Stimulated activated CD4-positive, alpha-beta T cell treated with anti-CD3 and anti-CD28 coated beads, Interleukin-15, amount 100 ng/mL, for 24 hours (primary cell): ENCODE measurements at places on chromosomes 11 and 22.

DNA sequence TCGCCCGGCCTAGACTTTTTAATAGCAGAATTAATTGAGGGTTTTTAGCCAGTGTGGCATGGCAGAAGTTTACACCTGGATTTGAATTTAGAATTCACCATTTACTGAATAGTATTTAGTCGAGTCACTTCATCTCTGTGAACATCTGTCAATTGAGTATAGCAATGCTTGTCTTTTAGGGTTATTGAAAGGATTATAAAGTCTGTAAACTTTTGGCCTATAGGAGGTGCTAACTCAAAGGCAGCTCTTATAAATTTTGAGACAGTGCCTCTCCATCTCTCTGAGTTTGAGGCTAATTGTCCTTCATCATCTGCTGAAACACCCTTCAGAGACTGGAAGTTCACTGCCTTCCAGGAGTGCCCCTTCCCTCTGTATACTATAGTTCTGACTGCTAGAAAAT lies 205.0 kb downstream of the NELL1 start:
- no peak for DNase-seq

DNA sequence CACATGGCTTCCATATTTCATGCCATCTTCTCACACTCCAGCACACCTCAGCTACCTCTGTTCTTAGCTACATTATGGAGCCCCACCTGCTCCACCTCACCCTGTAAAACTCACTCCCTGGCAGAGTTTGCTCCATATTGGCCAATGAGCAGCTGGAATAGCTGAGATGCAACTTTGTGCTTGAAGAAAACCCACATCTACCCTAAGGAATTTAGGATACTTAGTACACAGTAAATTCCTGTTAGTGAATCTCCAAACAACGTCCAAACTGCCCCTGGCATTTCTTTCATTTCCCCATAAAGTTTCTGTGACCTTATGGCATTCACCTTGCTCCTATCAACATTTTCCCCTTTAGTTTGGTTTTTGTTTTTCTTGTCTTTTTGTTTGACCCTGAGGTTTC lies 2.2 kb upstream of the VWCE start:
- DNase-seq, result no peak

- no peak for DNase-seq
These were observed 68.9 kb downstream of the ZBTB16 start for GRCh38 chr11:114128399-114128798.

GRCh38 chr22:45472426-45472825 lies 30.3 kb upstream of the FBLN1 start:
- DNase-seq, result no peak

DNA sequence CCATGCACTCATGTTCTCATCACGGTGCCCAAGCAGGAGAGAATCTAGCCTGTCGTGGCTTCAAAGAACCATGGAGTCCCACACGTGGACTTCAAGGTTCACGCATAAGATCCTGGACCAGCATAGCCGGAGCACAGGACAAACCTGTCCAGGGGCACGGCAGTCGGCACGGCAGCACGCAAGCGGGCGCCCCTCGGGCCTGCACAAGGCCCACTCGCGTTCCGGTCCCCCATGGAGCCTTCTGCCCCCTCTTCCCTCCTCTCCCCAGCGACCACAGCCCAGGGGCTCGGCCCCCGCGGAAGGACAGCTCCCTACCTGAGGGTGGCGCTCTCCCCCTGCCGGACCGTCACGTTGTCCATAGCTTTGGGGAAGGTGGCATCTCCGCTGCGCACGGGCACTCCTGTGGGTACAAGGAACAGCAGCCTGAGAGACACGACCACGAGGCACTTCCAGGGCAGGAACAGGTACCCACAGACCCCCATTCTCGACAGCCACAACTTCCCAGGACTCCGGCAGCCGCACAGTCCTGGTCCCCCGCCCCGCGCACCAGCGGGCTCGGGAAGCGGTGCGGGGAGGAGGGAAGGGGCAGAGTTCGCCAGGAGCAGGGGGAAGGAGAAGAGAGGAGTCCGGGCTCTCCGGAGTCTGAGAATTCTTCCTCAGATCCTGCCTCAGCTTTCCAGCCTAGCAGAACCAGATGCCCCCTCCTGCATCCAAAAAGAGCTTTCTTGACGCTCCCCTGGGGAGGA lies 589.5 kb downstream of the OPCML start:
- no peak for DNase-seq

DNA sequence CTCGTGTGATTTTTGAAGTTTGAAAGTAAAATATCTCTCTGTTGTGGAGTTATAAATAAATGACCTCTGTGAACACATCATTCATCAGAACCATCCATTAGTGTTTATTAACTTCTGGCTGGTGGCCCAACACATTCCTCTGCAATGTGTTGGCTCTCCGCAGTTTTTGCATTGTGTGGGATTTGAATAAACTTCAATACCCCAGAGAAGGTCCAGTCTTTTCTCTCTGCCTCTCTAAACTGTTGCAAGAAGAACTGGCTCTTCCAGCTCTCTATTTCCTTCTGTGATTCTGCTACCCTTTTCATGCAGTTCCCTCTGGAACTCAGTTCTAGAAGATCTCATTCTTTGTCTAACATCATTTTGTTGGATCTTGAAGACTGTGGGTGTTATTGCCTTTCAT lies 125.0 kb upstream of the ARHGAP42 start:
- no peak for DNase-seq

DNA sequence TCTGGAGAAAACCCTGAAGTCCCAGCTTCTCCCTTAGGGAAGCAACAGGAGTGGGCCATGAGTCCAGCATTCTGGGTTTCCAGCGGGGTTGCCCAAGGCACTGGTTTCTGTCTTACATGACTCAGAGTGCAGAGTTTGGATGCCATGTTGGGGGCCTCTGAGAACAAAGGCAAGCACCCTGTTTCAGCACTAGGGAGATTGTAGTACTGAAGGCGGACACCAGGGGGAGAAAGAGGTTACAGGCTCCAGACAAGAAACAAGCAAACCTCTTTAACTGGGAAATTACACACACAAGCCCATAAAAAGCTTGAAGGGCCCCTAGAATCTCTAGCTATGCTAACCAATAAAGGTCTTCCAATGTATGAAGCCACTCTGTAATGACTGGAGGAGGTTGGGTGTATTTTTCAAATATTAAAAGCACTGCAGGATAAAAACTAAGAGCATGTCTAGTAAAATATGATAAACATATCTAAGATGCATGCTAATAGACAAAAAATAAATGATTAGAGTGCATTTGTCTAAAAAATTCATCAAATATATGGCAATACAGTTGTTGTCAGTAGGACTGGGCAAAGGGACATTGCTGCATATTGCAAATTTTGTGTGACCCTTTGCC lies 7.1 kb downstream of the MS4A6E start:
- peak; percentile 78 for DNase-seq

GRCh38 chr11:124884340-124884739 lies 13.3 kb downstream of the ROBO4 start:
- no peak for DNase-seq

GRCh38 chr11:119593346-119593745 lies 135.7 kb downstream of the NECTIN1 start:
- no peak for DNase-seq

GRCh38 chr11:47451990-47452389 lies 3.1 kb upstream of the RAPSN start:
- DNase-seq, result no peak

DNA sequence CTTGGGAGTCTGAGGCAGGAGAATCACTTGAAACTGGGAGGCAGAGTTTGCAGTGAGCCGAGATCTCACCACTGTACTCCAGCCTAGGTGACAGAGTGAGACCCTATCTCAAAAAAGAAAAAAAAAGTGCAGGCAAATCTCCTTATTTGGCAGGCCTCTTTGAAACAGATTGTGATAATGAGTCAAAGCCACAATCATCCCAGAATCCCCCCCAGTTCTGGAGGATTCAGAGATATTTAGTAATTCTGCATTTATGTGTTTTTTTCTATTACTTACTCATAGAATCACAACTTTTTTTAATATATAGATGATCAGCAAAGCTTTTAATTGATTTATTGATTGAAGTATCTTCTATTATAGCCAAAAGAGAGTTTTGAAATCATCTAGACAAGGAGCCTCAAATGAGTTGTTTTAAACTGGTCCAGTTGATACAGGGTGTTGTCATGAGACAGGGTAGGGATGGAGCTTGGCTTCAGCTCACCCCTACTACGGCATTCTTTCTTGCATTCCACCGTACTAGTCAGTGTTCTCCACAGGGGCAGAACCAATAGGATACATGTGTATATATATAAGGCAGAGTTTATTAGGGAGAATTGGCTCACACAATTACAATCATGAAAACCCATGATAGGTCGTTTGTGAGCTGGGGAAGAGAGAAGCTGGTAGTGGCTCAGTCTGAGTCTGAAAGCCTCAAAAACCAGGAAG lies 39.3 kb upstream of the SORL1 start:
- no peak for DNase-seq

GRCh38 chr11:122155765-122156527 lies 39.9 kb upstream of the BLID start:
- DNase-seq, result no peak

- DNase-seq, result no peak
These were observed 41.2 kb upstream of the GRAMD4 start for GRCh38 chr22:46578824-46579561.

DNA sequence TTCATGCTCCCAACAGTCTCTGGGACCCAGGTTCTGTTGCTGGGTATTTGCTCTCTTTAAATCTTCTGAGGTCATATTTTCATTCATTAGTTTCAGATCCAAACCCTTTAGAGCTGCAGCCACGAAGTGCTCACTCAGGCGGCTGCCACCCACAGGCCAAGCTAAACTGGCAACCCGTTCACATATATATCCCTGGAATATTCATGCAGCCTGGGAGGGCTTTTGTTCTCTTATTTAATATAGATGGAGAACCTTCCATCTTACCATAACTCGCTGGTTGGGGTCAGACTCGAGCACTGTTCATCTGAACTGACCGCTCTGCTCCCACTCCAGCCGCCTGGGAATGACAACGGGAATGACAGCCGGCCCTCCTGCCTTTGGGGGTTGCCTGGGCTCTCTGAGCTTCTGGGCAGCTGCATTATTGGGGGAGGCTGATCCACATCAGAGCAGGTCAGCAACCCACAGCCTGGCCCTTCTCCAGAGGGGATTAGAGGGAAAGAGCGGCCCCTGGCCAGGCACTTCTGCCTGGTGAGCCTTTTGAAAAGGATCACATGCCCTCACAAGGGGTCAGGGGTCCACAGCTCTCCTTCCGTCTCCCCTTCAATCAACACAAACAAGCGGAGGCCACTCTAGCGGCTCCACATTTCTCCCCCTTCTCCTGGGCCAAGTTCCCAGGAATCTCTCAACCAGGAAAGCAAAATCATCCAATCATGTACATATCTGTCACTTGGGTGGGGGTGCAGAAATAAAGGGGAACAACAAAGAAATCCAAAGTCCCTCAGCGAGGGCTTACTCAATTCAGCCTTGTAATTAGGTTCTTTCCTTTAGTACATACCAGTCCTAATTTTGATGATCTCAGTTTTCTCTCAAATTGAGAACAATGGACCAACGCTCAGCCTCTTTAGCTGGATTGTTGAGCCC lies 11.8 kb downstream of the TMEM184B start:
- DNase-seq, result no peak

- DNase-seq, result no peak
These were observed 959.1 kb downstream of the BRD1 start for GRCh38 chr22:48868554-48868953.

GRCh38 chr11:78277314-78277994 lies 88.7 kb downstream of the USP35 start:
- DNase-seq, result no peak

- DNase-seq, result no peak
These were observed 71.8 kb downstream of the STIM1 start for GRCh38 chr11:3927129-3927796.

- no peak for DNase-seq
These were observed 52.5 kb upstream of the SYN3 start for GRCh38 chr22:33110562-33111163.
